ENCODE measurements at places on chromosomes 2 and 18. TPM values are rescaled to one million over a fixed set of nuclear protein-coding genes. Genes with fewer than 3 reads are reported as not detected.

The CYP27A1 gene
- total RNA-seq = 16.1 TPM

The CNGA3 gene
- total RNA-seq = not detected

The CD207 gene
- total RNA-seq = not detected

The MSGN1 gene
- not detected for total RNA-seq

The LRRTM4 gene
- total RNA-seq = not detected

The CEBPZ gene
- 44.9 TPM for total RNA-seq

The CLK1 gene
- total RNA-seq = 39.9 TPM

The L3MBTL4 gene
- not detected for total RNA-seq

The DOK6 gene
- total RNA-seq = 2.6 TPM

The CFC1 gene
- total RNA-seq = not detected

The SCG2 gene
- total RNA-seq = 0.97 TPM

The LANCL1 gene
- total RNA-seq = 33.8 TPM

The DNAJC5G gene
- not detected for total RNA-seq

The GPR75 gene
- 2.6 TPM for total RNA-seq

The RTP5 gene
- total RNA-seq = not detected

The KCNK3 gene
- total RNA-seq = under 0.01 TPM

The TXNDC2 gene
- not detected for total RNA-seq

The DPYSL5 gene
- total RNA-seq = not detected

The TCF4 gene
- total RNA-seq = 84.6 TPM

The LMAN2L gene
- 31.1 TPM for total RNA-seq

The CYP27C1 gene
- total RNA-seq = under 0.01 TPM

The ARID5A gene
- total RNA-seq = 9.5 TPM

The SLC19A3 gene
- total RNA-seq = under 0.01 TPM

The PLCL1 gene
- 0.64 TPM for total RNA-seq

The GALNT5 gene
- 7.7 TPM for total RNA-seq

The SP140 gene
- 0.97 TPM for total RNA-seq

The TUBA3E gene
- not detected for total RNA-seq

The RFTN2 gene
- 4.7 TPM for total RNA-seq

The RESP18 gene
- total RNA-seq = not detected

The CYS1 gene
- total RNA-seq = 1.6 TPM
